ENCODE measurements at places on chromosomes 1 and 21.

DNA sequence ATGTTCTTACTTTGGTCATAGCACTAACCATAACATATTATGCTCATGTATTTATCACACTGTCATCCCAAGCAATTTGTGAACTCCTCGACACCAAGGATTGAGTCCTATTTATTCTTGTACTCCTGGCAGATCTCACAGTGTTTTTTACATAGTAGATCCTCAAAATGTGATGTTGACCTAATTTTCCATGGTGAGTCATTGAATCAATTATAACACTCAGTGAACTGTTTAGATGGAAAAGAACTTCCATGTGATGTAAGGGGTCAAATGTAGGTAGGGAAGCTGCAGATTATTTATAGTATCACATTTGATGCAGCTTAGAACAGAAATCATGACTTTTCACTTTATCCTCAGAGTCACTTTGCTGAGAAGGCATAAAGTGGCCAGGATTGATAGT is 281.9 kb upstream of the ADAMTS5 start:
- no peaks in the 10 kb centered on the region for H3K36me3 ChIP-seq
- no peak overlapping the region for H3K27ac ChIP-seq
- H3K4me3 ChIP-seq = no peak overlapping the region
- no peak for DNase-seq

- no peak for DNase-seq
- H3K27ac ChIP-seq = no peak overlapping the region
- no peaks in the 10 kb centered on the region for H3K27me3 ChIP-seq
- no peaks in the 10 kb centered on the region for H3K4me1 ChIP-seq
Measured at GRCh38 chr1:1703796-1704195, 11.2 kb upstream of the SLC35E2B start.

DNA sequence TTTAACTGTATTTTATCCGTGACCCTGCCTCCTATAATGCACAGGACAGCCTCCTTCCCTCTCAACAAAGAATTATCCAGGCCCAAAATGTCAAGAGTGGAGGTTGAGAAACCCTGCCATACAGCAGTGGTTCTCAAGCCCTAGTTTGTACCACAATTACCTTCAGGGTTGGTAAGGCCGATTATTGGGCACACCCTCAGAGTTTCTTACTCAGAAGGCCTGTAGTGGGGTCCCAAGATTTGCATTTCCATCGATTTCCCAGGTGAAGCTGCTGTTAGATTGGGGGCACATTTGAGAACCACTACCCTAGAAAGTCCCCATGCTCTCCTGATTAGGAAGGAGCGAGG is 400 bp upstream of the PGBD2 start:
- no peak for DNase-seq
- peak overlapping the region; percentile 97 for H3K4me3 ChIP-seq
- peak overlapping the region; percentile 86 for H3K27ac ChIP-seq
- no peaks in the 10 kb centered on the region for H3K36me3 ChIP-seq
- H3K4me1 ChIP-seq = peaks cover 23% of the 10 kb centered on the region

DNA sequence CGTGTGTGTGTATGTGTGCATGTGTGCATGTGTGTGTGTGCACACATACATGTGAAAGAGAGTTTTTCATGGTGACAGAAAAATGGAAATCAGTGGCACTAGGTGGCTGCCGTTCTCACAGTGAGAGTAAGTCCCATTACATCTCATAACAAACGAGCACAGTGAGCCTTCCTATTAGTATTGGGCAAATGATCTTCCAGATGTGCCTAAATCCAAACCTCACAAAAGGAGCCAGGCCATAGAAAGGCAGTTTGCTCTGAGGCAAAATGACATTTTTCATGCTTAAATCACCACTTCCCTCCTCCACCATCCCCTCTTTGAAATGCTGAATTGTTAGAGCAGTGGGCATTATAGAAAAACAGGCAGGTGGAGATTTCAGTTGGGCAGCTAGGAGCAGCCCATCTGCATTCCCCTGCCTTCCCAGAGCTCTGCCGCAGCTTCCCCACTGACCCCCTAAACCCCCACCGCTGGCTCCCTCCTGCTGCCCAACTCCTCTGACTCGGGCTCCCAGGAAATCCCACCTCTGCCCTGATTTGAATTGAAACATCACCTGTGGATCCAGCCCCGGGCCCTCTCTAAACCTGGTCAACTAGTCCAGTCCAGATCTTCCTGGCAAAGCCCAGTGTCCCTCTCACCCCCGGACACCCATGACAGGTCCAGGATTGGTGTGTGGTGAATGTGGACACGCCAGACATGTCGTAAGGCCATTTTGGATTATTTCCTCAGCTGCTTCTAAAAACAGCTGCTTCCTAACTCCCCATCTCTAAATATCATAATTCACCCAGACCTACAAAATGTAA is 190.5 kb downstream of the SEC16B start:
- H3K4me1 ChIP-seq = no peaks in the 10 kb centered on the region
- H3K27me3 ChIP-seq = no peaks in the 10 kb centered on the region
- no peaks in the 10 kb centered on the region for H3K36me3 ChIP-seq
- DNase-seq = no peak

- no peak for DNase-seq
- peaks cover 5% of the 10 kb centered on the region for H3K36me3 ChIP-seq
- peak overlapping the region; percentile 54 for H3K27ac ChIP-seq
- H3K4me3 ChIP-seq = no peak overlapping the region
- no peaks in the 10 kb centered on the region for H3K27me3 ChIP-seq
Measured at GRCh38 chr21:15752763-15753407, 23.1 kb downstream of the USP25 start.

DNA sequence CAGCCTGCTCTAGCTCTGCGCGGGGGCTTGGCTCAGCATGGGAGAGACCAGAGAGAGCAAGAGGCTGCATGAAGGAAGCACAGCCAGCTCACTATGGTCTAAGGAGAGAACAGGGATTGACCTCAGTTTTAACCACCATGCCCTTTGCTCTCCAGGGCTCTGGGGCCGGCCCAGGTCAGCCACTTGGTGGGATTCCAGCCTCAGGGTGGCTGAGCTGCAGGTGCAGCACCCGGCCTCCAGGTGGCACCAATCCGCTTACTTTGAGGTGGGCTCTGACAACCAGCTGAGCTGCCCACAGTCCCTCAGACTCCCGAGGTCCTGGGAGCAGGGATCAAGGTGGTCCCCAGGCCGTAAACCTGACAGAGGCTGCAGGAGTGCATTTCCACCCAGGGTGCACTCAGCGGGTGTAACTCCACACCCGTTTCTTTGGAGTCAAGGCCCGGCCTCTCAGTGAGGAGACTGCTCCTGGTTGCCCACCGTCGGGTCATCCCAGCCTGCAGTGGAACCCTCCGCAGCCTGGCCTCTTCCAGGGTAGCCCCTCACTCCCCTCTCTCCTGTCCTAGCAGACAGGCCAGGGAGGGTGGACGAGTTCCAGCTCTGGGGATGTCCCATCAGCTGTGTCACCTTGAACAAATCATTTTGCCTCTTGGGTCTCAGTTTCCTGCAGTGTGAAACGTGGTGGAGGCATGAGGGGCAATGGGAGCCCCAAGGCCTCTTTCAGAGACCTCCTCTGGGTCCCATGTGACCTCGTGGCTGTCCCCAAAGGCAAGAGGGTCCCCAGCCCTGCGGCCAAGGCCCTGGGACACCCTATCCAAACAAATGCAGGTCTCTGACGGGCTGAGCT is 607 bp upstream of the LGR6 start:
- peak; percentile 66 for DNase-seq
- H3K27ac ChIP-seq = no peak overlapping the region
- peaks cover 25% of the 10 kb centered on the region for H3K27me3 ChIP-seq

DNA sequence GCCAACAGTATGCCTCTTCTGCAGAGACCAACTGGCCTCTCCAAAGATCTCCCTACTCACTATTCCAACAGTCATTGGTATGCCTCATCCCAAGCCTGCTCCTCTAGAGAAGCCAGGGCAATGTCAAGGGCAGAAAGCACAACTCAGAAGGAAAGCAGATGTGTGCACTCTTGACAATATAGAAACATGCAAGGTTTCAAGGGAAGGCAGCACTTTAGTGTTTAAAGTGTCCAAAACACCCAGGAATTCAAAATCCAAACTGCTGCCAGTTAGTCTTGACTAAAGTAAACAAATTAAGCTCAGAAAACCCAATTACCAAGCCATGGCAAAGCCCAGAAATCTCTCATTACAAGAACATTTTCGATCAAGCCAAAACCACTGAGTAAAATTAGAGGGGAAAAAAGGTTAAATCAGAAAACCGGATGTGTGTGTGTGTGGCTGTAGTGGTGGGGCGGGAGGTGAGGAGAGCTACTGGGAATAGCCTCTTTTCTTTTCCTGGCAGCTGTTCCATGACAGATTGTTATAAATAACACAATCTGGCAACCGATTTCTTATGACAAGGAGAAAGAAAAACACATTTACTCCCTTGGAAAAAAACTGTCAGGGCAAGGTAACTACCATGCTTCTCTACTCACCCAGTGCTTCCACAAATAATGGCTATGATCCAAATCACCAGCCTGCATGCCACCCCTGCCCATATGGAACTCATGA is 39.2 kb downstream of the EIF2B3 start:
- H3K27ac ChIP-seq = no peak overlapping the region
- no peaks in the 10 kb centered on the region for H3K27me3 ChIP-seq
- no peak overlapping the region for H3K4me3 ChIP-seq
- H3K4me1 ChIP-seq = peaks cover 20% of the 10 kb centered on the region
- H3K36me3 ChIP-seq = no peaks in the 10 kb centered on the region

GRCh38 chr1:187634940-187635339 is 806.2 kb downstream of the PLA2G4A start:
- peaks cover 1% of the 10 kb centered on the region for H3K36me3 ChIP-seq
- H3K27ac ChIP-seq = no peak overlapping the region
- H3K27me3 ChIP-seq = no peaks in the 10 kb centered on the region

DNA sequence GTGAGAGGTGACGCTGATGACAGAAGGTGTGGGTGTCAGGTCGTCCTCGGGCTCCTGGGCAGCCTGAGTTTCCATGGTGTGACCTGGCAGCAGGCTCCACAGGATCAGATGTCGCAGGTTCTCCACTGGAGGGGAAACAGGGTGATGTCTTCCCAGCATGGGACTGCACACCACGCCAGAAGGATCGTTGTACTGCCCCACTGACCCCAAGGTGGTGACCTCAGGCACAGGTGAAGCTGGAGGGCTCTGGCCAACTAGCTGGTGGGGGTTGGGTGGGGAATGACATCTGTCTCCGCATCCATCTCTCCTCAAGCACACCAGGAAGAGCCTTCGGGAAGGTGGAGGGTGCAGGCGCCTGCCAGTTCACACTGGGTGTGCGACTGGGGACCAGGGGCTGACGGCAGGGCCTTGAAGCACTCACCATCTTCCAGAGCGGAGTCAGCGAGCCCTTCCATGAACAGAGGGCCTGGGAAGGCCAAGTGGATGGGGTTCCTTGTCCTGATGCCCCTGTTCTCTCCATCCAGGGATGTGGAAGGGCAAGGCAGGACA is 19.4 kb downstream of the LRRC71 start:
- no peaks in the 10 kb centered on the region for H3K36me3 ChIP-seq
- no peak for DNase-seq
- no peaks in the 10 kb centered on the region for H3K27me3 ChIP-seq
- H3K27ac ChIP-seq = no peak overlapping the region
- no peaks in the 10 kb centered on the region for H3K4me1 ChIP-seq

DNA sequence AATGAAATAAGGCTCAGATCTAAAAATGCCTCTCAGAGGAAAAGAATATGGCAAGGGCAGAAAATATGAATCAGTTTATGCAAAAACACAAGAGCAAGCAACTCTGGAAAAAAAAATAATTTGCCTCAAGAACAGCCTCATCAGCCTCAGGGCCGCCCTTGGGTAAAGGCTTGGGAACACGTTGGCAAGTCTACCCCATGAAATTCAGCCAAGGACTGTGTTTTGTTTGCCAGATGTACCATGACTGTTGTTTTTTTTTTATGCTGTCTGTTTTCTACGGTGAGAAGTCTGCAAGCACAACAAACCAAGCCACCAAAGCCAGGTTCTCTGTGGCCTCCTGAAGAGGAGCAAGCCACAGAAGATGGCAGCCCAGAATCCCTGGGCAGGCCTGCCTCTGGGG is 18.0 kb downstream of the HHIPL2 start:
- no peaks in the 10 kb centered on the region for H3K4me1 ChIP-seq
- no peak overlapping the region for H3K27ac ChIP-seq
- H3K27me3 ChIP-seq = no peaks in the 10 kb centered on the region
- H3K36me3 ChIP-seq = no peaks in the 10 kb centered on the region
- H3K4me3 ChIP-seq = no peak overlapping the region
